ENCODE measurements at places on chromosomes 7 and 10. TPM values are rescaled to one million over a fixed set of nuclear protein-coding genes. Genes with fewer than 3 reads are reported as not detected.

ITGA8 gene
- 0.46 TPM for polyA plus RNA-seq

UPP1 gene
- 136 TPM for polyA plus RNA-seq

VSTM2A gene
- not detected for polyA plus RNA-seq

PHYH gene
- 87.7 TPM for polyA plus RNA-seq

DNA sequence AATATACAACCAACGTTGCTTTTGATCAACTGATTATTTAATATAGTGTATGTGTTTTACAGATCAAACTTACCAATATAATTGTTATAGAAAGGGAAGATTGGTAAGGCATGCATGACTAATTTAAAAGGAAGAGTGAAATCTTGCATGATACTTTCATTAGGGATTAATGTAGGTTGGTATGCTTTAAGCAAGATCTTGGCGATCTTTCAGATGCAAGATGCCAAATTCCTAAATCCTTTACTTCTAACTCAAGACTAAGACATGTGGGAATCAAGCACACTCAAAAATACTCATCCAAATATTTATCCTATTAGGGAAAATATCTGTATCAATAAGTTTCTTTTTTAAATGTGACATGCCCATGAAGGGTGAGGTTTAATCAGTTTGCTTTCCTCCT is 321.4 kb upstream of the MEOX2 start:
- no peaks in the 10 kb centered on the region for H3K27me3 ChIP-seq
- no peaks in the 10 kb centered on the region for H3K4me1 ChIP-seq
- no peak overlapping the region for H3K27ac ChIP-seq

DNA sequence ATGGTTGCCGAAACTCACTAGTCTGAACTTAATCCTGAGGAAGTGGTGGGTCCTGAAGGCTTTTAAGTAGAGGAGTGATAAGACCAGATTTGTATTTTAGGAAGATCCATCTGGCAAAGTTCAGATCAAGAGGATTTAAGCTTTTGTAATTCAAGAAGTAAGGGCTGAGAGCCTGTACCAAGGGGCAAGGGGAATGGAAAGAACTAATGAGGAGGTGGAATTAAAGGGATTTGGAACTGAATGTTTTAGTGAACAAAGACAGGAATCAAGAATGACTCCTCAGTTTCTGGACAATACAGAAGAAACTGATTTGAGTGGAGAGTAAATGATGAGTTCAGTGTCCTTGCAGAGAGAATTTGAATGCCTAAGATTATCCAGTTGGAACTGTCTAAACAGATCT is 249.0 kb downstream of the C7orf25 start:
- no peaks in the 10 kb centered on the region for H3K27me3 ChIP-seq
- no peak overlapping the region for H3K4me3 ChIP-seq
- H3K27ac ChIP-seq, result no peak overlapping the region
- DNase-seq, result no peak
- no peaks in the 10 kb centered on the region for H3K4me1 ChIP-seq

- peak overlapping the region; percentile 93 for H3K27ac ChIP-seq
- no peaks in the 10 kb centered on the region for H3K27me3 ChIP-seq
- H3K4me3 ChIP-seq, result peak overlapping the region; percentile 63
- peaks cover 31% of the 10 kb centered on the region for H3K4me1 ChIP-seq
These were observed 1.3 kb downstream of the ZNRF2 start for GRCh38 chr7:30285536-30286284.

DNA sequence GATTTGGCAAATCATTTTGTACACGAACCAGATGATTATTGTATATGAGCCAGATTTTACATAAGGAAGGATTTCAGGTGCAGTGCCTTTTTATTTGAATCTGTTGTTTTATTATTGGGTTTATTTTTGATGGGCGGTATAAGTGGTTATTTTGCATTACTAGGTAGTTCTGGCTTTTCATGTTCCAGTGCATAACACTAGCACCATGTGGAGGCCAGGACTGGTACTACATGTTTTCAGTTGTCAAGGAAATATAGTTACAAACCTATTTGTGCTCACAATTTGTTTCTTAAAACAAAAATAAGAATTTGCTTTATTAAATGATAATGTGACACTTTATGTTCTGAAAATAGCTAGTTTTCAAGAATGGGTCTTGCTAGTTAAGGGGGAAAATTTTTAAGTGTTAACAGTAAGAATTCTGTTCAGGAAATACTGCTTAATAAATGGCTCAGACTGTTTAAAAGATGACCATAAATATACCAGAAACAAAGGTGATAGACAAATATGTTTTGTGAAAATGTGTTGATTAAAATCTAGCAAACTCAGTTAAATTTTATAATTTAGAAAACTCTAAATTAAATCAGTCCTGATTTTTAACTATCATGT is 7.1 kb upstream of the SEMA3E start:
- H3K4me3 ChIP-seq, result no peak overlapping the region
- H3K27me3 ChIP-seq, result no peaks in the 10 kb centered on the region

- no peaks in the 10 kb centered on the region for H3K27me3 ChIP-seq
- H3K36me3 ChIP-seq, result no peaks in the 10 kb centered on the region
- no peak overlapping the region for H3K27ac ChIP-seq
- no peak for DNase-seq
These were observed 165.5 kb upstream of the TARP start for GRCh38 chr7:38438970-38439369.
